ENCODE measurements at places on chromosomes 7 and 10. TPM values are rescaled to one million over a fixed set of nuclear protein-coding genes. Genes with fewer than 3 reads are reported as not detected.

- DNase-seq, result peak; percentile 91
These were observed 110.5 kb downstream of the C10orf105 start for GRCh38 chr10:71608819-71609768.

The LAMB1 gene
- total RNA-seq, result 149 TPM

GRCh38 chr7:99083068-99083651, 60.7 kb downstream of the SMURF1 start:
- DNase-seq, result no peak

DNA sequence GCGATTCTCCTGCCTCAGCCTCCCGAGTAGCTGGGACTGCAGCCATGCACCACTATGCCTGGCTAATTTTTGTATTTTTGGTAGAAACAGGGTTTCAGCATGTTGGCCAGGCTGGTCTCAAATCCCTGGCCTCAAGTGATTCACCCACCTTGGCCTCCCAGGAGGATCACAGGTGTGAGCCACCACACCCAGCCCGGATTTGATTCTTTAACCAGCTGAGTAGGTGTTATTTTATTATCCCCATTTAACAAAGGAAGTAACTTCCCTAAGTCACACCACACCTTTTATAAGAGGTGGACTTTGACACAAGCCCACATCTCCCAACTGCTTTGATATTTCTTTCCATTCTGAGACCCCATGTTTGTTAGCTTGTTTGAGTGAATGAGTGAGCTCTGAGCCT, 25.0 kb downstream of the SLC25A28 start:
- no peak for DNase-seq

DNA sequence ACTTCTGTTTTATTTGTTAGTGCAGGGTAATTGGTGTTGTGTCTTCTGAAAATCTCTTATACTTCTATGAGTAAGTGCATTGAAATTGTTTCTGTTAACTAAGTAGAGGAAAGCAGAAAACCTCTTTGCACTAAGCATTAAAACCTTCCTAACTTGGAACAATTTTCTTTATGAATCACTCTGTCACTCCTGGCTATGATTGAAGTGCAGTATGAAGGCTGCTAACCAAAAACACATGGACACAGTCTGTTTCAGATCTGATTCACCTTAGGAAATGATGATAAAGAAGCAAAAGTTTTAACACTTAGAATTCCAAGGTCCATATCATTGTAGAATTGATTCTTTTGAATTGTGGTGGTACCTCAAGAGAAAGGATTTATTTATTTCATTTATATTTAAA, 41.9 kb downstream of the MET start:
- no peak for DNase-seq

DNA sequence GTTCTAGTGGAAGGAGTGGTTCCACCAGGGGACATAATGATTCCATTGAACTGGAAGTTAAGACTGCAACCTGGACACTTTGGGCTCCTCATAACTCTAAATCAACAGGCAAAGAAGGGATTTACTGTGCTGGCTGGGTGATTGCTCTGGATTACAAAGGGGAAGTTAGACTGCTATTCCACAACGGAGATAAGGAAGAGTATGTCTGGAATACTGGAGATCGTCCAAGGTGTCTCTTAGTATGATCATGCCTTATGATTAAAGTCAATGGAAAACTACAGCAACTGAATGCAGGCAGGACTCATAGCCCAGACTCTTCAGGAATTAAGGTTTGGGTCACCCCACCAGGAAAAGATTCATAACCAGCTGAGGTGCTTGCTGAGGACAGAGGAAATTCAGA, 310.6 kb upstream of the MGMT start:
- DNase-seq, result no peak

DNA sequence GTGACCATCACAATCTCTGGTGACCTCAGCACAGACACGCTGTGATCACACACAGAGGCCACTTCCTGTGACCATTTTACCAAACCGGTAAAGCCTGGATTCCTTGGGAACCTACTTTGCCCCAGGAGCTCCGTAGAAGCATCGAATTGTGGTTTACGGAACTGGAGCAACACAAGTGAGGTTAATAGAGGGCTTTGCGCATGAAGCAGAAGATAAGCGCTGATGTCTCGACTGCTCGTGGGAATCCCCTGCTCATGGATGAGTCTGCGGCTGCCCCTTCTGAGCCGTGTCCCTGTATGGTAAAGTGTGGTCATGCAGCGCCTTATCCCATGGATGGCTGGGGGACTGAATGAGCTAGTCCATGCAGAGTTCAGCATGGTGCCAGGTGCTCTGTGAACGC, 53.6 kb downstream of the VIPR2 start:
- DNase-seq, result peak; percentile 57

The ZNF804B gene
- total RNA-seq, result not detected

GRCh38 chr7:37694208-37695094, 10.9 kb downstream of the GPR141 start:
- peak; percentile 81 for DNase-seq

GRCh38 chr10:7571981-7572380, 94.8 kb downstream of the ITIH5 start:
- DNase-seq, result no peak

GRCh38 chr10:74194999-74195398, 44.0 kb downstream of the ADK start:
- no peak for DNase-seq

- DNase-seq, result peak; percentile 81
These were observed 757 bp downstream of the ANKIB1 start for GRCh38 chr7:92246360-92247101.

DNA sequence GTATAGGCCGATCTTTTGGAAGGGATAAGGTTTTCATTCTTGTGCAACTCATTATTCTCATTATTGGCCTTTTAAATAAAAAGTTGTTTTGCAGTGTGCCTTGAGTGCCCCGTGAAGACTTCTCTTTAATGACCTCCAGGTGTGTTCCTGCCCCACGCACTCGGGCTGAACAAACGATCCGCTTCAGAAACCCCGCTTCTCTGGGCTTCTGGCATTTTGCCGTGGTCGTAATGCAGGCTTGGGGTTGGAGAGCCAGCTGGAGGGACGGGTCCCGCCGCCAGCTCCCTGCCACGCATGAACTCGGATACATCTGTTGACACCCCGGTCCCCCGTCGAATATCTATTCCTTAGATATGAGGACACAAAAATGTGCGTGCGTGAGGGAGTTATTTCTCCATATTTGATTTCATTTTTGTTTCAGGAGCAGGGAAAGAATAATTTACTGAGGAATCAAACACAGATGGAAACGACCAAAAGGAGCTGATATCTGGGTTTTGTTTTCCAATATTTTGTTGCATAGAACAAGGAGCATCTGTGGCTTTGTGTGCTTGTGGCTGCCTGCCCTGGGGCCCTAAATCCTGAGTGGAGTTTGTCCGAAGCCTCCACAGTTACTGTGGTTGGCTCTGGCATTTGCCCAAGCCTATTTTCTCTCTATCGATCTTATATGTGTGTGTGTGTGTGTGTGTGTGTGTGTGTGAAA, 17.0 kb upstream of the TTYH3 start:
- DNase-seq, result no peak

DNA sequence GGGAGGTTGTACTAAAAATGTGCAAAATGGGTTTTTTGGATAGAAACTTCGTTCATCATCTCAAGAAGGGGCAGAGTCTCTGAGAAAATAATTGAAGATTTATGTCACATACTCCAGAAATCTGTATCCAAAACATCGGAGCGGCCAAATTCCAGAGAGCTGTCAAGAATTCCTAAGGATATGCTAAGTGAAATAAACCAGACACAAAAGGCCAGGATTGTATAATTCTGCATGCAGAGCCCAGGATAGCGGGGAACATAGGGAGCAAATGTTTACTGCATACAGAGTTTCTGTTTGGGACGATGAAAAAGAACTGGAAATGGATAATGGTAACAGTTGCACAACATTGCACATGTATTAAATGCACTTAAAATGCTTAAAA, 224.2 kb upstream of the AUTS2 start:
- DNase-seq, result no peak

DNA sequence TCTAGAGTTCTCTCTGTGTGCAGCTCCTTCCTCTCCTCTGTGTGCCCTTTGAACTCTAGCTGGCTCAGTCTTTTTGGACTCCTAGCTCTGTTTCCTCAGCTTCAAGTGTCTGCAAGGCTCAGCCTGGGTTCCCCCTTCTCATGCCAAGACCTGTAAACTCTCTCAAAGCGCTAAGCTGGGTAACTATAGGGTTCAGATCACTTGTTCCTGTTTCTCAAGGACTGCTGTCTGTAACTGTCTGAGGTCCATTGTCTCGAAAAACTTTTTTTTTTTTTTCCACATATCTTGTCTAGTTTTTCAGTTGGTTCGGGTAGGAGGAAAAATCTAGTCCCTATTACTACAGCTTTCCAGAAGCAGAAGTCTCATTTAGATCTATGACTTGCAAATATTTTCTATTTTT, 46.6 kb upstream of the PPP1R17 start:
- no peak for DNase-seq

DNA sequence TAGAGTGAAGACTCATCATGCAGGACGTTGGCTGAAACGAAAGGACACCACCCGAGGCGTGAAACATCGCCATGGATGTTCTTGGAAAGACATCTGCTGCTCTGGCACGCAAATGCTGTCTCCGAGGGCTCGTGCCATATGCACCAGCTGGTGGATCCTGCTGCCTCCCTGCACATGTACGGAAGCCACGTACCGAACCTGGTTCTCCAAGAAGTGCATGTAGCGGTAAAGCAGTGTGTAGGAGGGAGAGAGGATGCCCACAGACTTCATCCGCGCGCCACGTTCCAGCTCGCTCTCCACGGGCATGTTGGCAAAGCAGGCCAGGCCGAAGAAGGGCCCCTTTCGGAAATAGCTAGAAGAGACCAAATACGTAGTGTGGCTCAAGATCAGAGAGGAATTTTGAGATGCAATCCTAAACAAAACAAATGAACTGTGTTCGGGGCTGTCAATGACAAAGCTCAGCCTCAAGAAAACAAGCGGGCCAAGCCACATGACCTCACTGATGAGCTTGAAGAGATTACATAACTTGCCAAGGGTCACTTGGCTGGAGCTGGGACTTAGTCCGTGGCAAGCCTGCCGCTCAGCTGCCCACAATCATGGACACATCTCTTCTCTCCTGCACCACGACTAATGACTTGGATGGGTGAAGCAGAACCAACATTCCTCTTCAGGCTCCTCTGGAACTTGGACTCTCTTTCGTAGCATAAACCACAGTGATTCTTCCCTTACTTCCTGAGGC, 16.5 kb downstream of the DENND11 start:
- no peak for DNase-seq

The NPTX2 gene
- total RNA-seq, result 38.4 TPM

GRCh38 chr10:70174058-70174741, 3.9 kb upstream of the SAR1A start:
- DNase-seq, result no peak

DNA sequence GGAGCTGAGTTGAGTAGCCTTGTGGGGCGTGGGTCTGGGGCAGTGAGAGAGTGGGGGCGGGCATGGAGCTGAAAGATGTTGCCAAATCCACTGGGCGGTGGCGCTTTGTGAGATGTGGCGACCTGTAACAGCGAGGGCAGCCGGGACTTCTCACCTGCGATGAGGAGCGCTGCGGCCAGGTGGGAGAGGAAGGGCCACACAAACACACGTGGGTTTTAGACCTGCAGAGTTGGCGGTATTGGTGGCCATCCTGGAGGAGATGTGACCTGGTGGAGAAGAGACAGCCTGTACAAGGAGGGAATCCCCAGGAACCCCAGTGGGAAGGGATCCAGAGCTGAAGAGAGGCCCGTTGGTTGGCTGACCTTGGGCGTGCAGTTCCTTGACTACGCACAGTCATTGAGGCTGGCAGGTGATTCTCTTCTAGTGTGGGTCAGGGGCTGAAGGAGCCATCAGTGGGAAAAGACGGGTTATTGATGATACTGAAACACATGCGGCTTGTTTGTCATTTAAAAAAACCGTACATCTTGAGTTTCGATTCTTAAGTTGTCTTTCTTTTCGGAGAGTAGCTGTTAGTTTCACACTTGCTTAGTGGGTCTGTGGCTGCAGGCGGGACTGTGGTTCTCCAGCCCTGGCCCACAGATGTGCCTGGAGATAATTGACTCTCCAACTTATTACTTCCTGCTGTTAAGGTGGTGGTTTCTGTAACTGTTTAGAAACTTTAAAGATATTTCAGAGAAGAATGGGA, 2.4 kb downstream of the CHST12 start:
- DNase-seq, result peak; percentile 86

- no peak for DNase-seq
These were observed 10.2 kb downstream of the LMTK2 start for GRCh38 chr7:98116656-98117461.

DNA sequence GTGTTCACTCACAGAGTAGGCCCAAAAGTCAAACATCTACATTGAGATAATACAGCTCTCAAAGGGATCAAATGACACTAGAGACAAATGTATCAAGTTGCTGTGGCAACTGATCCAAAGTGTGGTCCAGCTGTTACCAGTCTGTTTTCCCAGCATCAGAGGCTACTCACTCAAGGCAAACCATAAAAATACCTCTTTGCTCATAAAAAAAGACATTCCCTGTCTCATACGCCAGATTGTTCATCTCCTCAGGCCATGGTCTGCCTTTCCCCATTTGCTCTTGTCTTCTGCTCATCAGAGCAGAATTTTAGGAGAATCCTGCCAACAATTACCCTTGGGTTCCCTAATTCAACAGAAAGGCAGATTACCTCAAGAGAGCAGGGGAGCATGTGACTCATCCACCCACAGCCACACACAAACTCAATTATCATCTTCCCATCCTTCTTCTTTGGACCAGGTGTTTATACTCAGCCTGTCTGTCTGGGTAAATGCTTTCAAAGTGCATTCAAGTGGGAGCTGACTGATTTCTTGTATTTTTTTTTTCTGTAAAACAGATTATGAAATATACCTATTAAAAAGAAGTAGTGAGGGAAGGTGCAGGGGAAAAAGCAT, 226.5 kb upstream of the HPS1 start:
- DNase-seq, result no peak

DNA sequence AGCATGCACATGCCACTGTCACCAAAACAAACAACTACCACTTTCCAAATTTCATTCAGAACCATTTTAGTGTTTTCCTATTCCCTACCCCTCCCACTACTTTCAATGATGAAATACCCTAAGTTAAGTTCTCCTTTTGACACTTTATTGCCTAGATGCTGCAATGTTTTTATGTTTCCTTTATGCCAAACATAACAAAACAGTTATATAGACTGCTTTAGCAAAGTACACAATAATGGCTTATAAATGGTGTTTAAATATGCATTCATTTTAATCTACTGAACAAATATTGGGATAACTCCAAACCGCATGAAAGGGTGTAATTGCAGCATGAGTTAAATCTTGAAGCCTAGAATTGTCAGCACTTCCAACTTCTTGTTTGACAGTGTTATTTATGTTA, 69.2 kb downstream of the PHYHIPL start:
- no peak for DNase-seq

The RBP3 gene
- not detected for total RNA-seq

The CRCP gene
- 30.3 TPM for total RNA-seq

Measured in spleen (tissue), 13 donors.